Globus pallidus (tissue), 1 donor: ENCODE measurements at places on chromosomes 1 and 21.

DNA sequence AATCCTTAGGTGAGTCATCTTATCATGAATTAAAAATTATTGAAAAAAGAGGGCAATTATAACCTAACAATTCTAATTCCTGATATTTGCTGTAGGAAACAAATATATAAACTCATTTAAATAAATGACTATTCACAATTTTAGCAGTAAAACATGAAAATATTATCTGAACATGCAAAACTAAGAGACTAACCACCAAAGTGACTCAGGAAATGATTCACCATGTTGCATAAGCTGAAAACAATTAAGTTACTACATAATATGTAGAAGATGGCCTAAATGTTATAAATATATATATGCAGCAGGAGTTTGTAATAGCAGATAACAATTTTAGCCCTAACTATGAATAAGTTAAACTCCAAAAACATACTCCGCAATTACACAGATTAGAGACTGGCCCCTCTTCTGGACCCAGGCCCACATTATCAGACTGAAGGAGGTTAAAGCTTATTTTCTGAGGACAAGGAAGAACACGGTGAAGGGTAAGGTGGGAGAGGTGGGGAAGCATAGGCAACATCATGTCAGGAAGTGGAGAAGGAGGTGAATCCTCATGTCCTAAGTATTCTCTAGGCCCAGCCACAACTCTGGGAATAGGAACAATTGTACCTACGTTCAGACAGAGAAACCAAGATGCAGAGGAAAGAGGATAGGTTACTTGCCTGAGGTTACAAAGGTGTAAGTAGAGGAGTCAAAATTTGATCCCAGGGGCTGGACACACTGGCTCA lies 15.6 kb upstream of the AIM2 start:
- no peak for DNase-seq

DNA sequence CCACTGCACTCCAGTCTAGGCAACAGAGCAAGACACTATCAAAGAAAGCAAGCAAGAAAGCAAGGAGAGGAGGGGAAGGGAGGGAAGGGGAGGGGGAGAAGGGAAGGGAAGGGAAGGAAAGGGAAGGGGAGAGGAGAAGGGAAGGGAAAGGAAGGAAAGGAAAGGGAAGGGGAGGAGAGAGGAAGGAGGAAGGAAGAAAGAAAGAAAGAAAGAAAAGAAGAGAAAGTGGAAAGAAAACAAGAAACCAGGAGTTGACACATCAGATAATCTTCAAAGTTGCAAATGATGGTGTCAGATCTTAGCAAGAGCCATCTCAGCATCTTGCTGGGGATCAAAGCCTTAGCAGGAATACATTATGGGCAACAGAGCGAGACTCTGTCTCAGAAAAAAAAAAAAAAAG lies 14.9 kb upstream of the CDA start:
- DNase-seq = no peak

DNA sequence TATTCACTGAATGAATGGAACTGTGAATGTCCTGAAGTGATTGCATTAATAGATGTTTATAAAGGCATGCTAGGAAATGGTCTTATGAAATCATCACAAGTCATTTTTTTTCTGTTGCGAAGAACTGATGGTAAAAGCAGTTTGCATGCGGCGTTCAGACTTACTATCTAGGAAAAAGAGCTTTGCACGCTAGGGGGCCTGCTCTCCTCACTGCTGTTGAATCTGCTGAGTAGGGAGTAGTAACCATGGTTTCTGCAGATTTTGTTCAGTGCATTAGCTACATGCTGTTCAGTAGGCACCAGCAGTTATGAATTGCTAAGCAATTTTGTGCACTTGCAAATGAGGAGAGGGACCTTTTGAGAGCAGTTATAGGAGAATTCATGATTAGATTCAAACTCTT lies 57.9 kb downstream of the CENPF start:
- DNase-seq = peak; percentile 55

GRCh38 chr21:33685613-33686197 lies 43.4 kb downstream of the ITSN1 start:
- no peak for DNase-seq

GRCh38 chr1:6927626-6928025 lies 142.4 kb downstream of the CAMTA1 start:
- DNase-seq = no peak

GRCh38 chr1:234972411-234973191 lies 156.0 kb downstream of the TOMM20 start:
- no peak for DNase-seq

DNA sequence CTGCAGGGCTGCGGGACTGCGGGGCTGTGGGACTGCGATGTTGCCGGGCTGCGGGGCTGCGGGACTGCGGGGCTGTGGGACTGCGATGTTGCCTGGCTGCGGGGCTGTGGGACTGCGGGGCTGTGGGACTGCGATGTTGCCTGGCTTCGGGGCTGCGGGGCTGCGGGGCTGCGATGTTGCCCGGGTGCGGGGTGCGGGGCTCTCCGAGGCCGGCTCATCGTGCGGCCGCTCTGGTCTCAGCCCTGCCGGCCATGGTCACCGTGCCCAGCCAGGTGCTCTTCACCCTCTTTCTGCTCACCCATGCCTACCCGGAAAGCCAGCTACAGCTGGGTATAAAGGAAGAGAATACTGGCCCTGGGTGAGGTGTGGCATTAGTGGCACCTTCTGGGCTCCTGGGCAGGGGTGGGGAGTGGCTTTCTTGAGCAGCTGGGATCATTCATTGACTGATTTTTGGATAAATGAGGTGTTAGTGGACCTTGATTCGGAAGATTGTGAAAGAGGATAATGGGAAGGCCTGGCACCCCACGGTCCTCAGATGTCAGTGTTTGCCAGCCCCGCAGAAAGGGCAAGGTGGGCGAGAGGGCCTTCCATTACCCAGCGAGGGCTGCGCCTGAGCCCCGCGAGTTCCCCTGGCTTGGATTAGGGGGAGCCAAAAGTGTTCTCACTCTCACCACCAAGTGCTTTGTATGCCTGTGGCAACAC lies 36.3 kb downstream of the COQ8A start:
- no peak for DNase-seq

DNA sequence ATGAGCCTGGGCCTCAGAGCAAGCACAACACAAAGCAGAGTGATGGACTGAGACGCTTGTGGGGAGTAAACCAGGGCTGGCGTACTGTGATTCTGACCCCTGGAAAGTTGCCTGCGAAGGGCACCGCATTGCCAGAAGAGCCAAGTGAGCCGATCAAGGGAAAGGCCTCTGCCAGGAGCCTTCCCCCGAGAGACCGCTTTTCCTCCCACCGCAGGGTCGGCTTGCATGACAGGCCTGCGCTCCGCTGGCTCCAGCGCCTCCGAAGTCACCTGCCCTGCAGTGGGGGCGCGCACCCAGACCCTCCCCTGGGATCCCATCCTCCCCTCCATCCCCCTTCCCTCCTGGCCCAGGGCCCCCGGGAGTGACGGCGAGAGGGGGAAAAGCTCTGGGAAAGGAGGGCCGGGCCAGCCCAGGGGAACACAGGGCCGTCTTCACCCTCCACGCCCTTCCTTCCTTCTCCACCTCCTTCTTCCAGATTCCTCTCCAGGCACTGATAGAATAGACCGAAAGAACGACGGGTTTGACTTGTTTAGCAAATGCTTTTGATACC lies 165.0 kb downstream of the TRIM33 start:
- no peak for DNase-seq

DNA sequence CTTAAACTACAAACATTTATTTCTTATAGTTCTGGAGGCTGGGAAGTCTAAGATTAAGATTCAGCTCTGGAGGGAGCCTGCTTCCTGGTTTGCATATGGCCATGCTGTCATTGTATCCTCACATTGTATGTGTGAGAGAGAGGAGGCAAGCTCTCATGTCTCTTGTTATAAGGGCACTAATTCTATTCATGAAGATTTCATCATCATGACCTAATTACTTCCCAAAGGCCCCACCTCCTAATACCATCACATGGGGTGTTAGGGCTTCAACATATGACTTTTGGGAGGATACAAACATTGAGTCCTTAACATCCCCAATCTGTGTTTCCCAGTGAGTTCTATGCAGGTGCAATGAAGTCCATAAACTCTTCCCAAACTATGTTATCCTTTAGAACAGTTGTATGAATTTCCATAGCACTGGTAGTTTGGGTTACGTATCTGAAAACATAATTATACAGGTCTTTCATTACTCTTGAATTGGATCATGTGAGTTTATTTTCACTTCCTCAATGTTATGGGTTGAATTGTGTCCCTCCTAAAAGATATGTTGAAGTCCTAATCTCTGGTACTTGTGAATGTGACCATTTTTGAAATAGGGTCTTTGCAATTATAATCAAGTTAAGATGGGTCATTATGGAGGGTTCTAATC lies 124.2 kb downstream of the RUNX1 start:
- DNase-seq = no peak

DNA sequence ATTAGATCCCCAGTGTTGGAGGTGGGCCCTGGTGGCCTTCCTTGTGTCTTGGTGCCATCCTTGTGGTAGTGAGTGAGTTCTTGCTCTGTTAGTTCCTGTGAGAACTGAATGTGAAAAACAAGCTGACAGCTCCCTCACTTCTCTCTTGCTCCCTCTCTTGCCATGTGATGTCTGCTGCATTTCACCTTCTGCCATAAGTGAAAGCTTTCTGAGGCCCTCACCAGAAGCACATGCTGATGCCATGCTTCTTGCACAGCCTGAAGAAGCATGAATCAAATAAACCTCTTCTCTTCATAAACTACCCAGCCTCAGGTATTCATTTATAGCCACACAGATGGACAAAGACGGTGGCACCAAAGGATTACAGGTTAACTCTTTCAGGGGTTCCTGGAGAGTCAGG lies 166.1 kb upstream of the ETV3 start:
- no peak for DNase-seq

- DNase-seq = no peak
These were observed 95.5 kb downstream of the TNFSF18 start for GRCh38 chr1:172955161-172955815.

DNA sequence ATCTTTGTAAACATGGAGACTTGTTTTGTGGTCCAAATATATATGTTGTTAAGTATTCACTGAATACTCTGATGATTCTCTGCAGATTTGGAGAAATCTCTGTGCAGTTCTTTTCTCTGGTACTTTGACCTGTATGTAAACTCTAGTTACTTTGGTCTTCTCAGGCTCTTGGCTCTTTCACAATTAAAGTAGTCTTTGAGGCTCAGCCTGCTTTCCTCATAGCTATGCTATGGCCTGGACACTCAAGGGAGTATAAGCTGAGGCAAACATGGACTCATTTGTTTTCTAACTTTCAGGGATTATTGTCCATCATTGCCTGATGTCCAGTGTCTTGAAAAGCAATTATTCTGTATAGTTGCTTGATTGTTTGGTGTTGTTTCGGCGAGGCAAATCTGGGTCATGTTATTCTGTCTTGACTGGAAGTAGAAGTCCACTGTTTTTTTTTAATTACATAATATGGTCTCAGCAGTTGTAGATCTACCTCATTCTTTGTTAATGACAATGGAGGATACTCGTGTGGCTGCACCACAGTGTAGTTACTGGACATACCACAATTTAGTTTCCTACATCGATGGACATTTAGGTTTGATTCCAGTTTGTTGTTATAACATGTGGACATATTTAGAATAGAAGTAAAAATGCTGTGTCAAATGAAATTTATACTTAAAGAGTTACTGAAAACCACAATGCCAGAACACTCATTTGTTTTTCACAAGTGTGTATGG lies 9.2 kb downstream of the PTBP2 start:
- no peak for DNase-seq

DNA sequence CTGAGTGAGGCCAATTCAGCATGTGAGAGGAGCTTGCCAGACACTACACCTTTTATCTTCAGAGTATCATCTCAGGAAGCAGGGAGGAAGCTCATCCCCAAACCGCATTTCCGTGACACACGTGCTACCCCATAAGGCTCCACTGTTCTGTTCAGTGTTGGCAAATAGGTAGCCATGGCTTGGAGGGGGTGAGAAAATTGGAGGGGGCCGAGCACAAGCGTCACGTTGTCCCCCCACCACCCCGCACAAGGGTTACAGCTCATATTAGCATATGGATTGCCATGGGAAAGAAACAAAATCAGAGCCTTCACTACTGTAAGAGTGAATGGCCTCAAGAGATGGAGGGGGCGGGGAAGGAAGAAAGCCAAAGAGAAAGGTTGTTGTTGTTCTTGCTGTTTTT lies 46.7 kb downstream of the OLIG1 start:
- no peak for DNase-seq

GRCh38 chr1:95982711-95983110 lies 738.9 kb upstream of the PTBP2 start:
- no peak for DNase-seq

GRCh38 chr1:162070094-162070748 lies 730 bp downstream of the NOS1AP start:
- DNase-seq = no peak

GRCh38 chr1:220928725-220929300 lies 49.6 kb downstream of the HLX start:
- no peak for DNase-seq

- DNase-seq = no peak
These were observed 550 bp upstream of the NFYC start for GRCh38 chr1:40690771-40691537.

- peak; percentile 68 for DNase-seq
These were observed at the start of gene PROX1 for GRCh38 chr1:213987927-213988506. PROX1 (plus strand) TSS chr1:213987973; CDS start chr1:213996536, 8,563 bp downstream.

DNA sequence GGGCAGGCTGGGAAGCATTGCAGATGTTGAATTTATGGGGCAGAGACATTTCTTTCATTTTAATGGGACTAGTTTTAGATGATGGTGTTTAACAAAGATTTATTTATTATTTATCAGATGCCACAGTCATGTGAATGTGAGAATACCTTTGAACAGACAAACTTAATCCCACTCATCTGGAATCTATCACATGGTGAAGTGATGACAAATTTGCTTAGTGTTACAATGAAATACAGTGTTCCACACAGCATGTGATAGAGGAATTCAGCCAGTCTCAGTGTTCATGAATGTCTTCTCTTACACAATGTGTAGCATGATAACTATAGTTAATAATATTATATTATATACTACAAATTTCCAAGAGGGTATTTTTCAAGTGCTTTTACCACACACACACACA lies 1361.7 kb upstream of the B3GALT2 start:
- no peak for DNase-seq

GRCh38 chr1:151539321-151540020 lies 638 bp upstream of the TUFT1 start:
- peak; percentile 41 for DNase-seq

DNA sequence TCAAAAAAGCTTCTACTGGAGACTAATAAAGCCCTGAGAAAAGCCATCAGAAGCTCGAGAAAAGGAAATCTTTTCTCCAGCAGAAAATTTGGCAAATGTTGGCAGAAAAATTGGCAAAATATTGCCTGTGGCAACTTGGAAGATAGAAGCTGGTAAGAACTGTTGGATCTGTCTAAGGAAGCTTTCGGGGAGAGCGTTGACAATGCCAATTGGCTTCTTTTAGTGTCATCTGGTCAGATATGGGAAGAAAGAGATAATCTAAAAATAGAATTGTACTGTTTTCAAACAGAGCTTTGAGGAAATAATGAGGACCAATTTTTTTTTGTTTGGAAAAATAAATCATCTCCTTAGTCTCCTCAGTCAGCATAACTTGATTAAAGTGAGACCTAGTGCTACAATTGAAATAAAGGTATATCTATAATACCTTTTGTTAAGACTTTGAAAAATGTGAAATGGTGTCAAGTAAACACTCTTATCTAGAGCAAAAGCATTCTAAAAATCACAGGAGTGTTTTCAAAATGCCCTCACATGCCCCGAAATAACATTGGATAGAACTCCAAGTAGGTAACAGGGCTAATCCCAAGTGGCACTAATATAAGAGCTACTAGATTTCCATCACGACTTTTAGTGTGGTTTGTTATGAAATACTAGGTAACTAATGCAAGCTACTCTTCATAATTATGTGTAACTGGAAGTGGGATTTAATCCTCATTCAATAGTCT lies 882.2 kb upstream of the B3GALT2 start:
- DNase-seq = no peak
